Right renal cortex interstitium (tissue), 3 donors: ENCODE measurements at places on chromosomes 3 and 15. TPM values are rescaled to one million over a fixed set of nuclear protein-coding genes. Genes with fewer than 3 reads are reported as not detected.

Gene CMTM7
- polyA plus RNA-seq, result 42.3 TPM

Gene CYP8B1
- polyA plus RNA-seq, result 0.83 TPM

Gene ALPK3
- polyA plus RNA-seq, result 12.5 TPM

- no peak for DNase-seq
These were observed 13.9 kb downstream of the SETD5 start for GRCh38 chr3:9411302-9411701.

DNA sequence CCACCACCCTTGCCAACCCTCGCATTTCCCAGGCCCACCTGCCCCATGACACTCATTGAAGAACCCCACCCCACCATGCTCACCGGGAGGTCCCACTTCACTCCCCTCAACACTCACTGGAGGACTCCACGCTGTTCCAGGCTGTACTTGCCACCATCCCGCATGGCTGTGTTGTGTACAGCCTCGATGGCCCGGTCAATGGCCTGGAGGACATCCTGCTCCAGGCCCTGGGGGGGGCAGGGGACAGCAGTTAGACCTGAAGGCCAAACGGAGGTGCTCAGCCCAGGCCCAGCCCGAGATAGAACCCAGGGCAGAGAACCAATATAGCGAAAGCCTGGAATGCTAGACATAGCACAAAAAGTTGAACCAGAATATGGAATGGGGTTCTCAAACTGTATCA lies 2.9 kb downstream of the NCKIPSD start:
- DNase-seq, result no peak

GRCh38 chr3:65814845-65815578 lies 223.7 kb downstream of the MAGI1 start:
- no peak for DNase-seq

GRCh38 chr15:36447373-36447772 lies 132.1 kb upstream of the CDIN1 start:
- no peak for DNase-seq

DNA sequence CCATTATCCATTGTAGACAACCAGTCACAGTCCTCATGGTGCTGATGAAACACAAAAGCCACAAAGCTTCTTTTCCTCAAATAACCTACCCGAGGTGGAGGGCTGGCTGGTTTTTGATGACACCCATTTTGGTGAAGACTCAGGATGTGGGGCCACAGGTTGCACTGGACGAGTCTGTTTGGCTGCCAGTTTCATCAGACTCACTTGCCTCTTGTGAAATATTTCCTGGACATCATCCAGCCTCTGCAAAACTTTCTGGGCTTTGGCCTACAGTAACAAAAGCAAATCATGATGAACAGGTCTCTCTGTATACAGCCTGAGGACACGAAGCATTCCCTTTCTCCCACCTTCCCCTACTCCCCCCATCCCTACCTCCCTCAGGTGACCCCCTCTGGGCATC lies 42.2 kb downstream of the B3GNT5 start:
- no peak for DNase-seq
